ENCODE measurements at places on chromosomes 7 and 10.

- no peak for DNase-seq
These were observed 10.6 kb downstream of the LRIT2 start for GRCh38 chr10:84214612-84215235.

GRCh38 chr10:102384606-102385429 lies 10.7 kb upstream of the NFKB2 start:
- DNase-seq, result no peak

DNA sequence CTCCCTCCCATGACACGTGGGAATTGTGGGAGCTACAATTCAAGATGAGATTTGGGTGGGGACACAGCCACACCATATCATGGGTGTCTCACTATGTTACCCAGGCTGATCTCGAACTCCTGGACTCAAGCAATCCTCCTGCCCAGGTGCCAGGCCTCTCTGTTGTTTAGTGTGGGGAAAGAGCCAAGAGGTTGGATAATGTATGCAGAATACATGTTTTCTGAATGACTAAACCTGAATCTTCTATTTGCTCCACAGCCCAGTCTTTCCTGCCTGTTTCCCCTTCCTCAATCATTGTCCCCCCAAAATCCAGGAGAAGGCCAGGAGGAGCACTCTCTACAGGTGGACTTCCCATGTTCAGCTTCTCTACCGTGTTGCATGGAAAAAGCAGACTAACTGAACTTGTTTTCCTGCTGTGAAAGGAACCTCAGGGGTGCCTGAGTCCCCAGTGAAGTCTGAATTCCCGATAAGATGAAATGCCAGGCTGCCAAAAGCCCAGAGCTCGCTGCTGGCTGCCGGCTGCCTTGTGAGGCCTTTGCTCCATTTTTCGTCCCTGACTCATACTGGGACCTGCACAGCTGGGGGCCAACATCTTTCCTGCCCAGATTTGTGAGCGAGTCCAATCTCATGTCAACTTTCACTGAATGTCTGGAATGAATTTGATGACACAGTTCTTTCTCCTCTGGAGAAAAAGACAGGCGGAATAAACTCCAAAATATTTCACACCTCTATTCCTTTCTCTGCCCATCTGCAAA lies 588.0 kb downstream of the CALN1 start:
- no peak for DNase-seq

- no peak for DNase-seq
These were observed 200.3 kb upstream of the PRSS1 start for GRCh38 chr7:142548978-142549377.

DNA sequence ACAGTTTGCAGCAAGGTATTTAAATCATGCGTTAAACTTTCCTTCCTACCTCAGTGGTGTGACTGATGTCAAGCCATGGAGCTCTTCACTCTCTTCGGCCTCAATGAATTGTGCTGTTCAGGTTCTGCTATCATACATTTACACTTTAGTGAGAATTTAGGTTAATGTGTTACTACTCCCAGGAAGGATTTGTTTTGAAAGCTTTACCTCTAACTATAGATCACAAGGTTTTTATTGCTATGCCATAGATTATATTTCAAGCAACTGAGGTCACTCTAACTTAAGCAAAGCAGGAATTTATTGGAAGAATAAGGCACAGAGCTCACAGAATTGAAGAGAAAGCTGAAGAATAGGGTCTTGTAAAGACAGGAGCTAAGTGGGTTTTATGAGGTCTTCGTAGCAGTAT lies 11.0 kb upstream of the ADD3 start:
- DNase-seq, result no peak

GRCh38 chr7:24932815-24933214 lies 47.2 kb downstream of the OSBPL3 start:
- DNase-seq, result no peak

DNA sequence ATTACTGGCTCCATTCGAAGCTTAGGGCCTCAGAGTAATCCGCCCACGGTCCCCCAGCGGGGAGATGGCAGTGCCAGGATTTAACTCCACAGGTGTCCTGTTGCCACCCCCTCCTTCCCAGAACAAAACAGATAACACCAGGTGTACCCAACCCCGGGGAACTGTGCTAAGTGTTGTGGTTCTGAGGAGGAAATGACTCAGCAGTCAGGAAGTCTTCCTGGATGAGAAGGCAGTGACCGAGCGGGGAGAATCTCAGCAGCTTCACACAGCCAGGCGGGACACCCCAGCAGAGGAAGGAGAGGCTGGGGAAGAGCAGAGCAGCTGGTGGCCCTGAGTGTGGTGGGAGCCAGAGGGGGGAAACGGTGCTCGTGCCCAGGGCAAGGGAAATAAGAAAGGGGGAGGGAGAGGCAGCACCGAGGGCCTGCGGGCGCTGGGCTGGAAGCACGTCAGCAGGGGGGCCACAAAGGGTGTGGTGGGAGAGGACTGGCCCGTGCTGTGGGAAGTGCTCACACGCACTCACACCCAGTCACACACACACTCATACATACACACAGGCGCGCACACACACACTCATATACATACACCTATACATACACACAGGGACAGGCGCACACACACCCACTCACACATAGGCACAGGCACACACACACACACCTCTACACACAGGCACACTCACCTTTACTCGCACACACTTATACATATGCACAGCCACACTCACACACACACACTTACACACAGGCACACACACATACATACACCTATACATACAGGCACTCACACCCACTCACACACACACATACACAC lies 59.8 kb upstream of the CHST15 start:
- no peak for DNase-seq

- no peak for DNase-seq
These were observed 223.6 kb downstream of the IPMK start for GRCh38 chr10:58044072-58044471.

GRCh38 chr7:28509251-28510025 lies 97.1 kb downstream of the CREB5 start:
- no peak for DNase-seq

DNA sequence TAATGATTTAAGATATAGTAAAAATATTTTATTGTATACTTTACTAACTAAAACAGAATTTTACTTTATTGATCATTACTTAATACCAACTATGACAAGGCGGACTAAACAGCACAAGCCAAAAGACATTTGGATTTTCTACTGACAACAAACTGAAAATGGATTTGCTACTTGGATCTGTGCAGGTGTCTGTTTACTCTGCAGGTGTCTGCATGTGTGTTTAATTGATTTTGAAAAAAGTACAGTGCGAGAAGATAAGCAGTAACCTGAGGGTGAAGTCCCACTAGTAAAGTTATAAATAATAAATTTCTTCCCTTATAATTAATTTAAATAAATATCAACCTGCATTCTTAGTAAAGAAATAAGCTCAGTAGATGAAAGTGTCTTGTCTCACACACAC lies 696.8 kb upstream of the MBL2 start:
- no peak for DNase-seq

DNA sequence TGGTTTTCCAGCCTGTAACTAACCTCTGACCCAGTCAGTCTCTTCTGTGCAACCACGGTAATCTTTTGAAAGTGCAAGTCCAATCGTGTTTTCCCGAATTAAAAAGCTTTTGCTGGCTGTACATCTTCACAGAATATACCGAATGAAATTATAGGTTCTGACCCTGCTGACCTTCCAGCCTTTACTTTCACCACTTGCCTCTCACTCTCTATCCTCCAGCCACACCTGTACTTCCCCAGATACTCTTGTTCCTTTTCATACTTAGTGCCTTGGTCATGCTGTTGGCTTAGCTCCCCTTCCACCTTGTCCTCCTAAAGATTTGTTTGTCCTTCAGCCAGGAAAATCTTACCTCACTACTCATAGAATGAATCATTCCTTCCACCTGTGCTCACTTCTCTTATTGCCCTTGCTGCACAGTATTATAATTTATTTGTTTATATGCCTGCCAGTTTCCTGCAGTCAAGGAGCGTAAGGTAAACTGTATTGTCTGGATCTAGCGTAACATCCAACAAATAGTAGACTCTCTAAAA lies 2.3 kb upstream of the PNPLA8 start:
- DNase-seq, result no peak

GRCh38 chr7:24762771-24763170 lies 5.5 kb upstream of the GSDME start:
- DNase-seq, result no peak

- no peak for DNase-seq
These were observed 164.6 kb downstream of the PKD1L1 start for GRCh38 chr7:47783456-47784223.

DNA sequence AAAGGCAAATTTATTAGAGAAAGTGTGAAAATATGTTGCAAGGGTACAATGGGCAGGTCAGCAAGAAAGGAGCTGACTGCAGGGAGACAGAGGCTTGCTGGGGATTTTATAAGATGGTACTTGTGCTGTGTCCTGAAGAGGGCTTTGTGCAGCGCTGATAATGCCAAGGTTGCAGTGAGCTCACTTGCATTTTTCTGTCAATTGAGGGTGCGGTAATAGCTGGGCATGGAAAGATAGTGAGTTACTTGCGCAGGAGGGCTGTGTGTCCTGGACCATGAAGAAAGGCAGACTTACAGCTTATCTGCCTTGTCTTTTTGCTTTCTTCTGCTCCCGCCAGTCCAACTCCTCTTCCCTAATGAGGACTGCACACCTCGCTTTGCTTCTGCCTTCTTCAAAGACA lies 12.5 kb downstream of the CDC123 start:
- DNase-seq, result no peak

DNA sequence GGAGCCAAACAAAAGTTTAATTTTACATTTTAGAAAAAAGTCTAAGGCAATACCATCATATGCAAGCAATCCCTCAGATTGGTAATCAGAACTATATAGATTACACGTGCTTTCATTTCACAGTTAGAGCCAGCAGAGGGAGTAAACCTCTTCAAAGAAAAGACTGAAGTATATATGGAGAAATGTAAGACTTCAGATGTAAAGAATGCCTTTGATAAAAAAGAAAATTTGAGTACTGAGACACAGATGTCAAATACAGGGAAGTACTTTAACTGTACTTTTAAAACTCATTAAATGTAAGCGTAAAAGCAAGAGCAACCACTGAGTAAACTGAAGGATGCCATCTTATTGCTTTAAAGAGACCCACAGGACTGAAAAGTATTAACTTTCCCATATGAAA lies 101.4 kb upstream of the FAM133B start:
- DNase-seq, result no peak

GRCh38 chr7:106220307-106220706 lies 64.5 kb downstream of the NAMPT start:
- DNase-seq, result no peak

DNA sequence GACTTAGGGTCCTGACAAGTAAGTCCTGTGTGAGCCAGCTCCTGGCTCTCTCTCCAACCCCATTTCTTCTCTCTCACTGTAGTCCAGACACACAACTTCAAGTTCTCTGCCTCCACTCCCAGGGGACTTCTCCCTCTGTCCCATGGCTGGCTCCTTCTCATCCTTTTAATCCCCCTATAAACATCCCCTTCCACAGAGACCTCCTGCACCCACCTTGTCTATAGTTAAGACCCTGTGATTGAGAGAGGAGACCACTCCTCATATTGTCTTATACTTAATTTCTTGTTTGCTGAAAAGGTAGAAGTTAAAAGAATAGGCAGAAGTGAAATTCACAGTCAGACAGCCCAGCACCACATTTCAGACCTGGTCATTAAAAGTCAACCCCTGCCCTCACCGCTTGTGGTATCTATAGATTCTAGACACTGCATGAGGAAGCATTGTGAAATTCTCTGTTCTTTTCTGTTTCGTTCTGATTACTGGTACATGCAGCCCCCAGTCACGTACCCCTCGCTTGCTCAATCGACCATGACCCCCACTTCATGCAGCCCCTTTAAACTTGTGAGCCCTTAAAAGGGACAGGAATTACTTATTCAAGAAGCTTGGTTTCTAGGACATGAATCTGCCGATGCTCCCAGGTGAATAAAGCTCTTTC lies 125.6 kb upstream of the FRMD4A start:
- no peak for DNase-seq

DNA sequence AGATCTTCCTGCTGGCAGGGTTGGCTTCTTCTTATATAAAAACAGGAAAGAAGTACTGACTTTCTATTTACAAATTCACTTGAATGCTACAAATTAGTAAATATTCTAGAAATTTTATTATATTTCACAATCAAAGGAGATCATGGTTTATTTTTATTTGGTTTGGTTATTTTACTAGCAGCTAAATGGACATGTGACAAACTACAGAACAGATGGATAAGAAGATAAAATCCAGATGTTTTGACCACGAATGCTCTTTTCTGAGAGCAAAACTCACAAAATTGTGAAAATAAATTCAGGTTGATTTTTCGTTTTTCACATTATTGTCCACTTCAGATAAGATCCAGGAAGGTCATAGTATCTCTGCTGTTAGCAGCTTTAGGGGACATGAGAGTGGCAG lies 55.4 kb downstream of the CACNA2D1 start:
- DNase-seq, result no peak

DNA sequence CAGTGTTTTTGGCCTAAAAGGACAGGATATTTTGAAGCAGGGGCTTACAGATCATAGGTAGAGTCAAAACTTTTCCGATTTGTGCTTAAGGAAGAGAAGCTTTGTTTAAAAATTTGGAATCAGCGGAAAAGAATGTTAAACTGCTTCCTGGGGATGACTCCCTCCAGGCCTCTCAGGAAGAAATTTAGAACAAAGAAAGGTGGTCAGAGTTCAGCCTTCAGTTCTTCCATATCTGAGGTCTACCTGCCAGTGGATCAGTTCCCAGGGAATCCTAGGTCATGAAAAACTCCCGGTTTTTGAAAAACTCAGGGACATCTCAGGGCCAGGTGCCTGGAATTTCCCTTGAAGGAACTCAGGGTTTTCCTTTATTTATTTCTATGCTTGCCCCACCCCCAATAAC lies 100.3 kb downstream of the MCU start:
- DNase-seq, result no peak

GRCh38 chr10:77004917-77005564 lies 632.6 kb downstream of the KCNMA1 start:
- DNase-seq, result no peak

GRCh38 chr7:155291045-155291530 lies 6.6 kb upstream of the INSIG1 start:
- no peak for DNase-seq

GRCh38 chr10:100482834-100483185 lies 20.0 kb downstream of the WNT8B start:
- no peak for DNase-seq

Measured in stimulated activated CD8-positive, alpha-beta memory T cell treated with anti-CD3 and anti-CD28 coated beads, Interleukin-15, amount 100 ng/mL, for 24 hours (primary cell).